Activated CD4-positive, alpha-beta T cell treated with anti-CD3 and anti-CD28 coated beads for 48 hours (primary cell): ENCODE measurements at places on chromosomes 11 and 22.

GRCh38 chr22:39388261-39389011, 11.1 kb upstream of the TAB1 start:
- peak; percentile 78 for DNase-seq

GRCh38 chr11:44577231-44577830, 11.9 kb downstream of the CD82 start:
- DNase-seq = no peak

GRCh38 chr22:35894937-35895708, 133.5 kb downstream of the RBFOX2 start:
- no peak for DNase-seq

GRCh38 chr22:35634015-35634414, 14.2 kb upstream of the APOL6 start:
- no peak for DNase-seq

GRCh38 chr22:26527167-26527566, 14.9 kb upstream of the TFIP11 start:
- no peak for DNase-seq

GRCh38 chr11:43010042-43010441, 301.8 kb upstream of the API5 start:
- no peak for DNase-seq

DNA sequence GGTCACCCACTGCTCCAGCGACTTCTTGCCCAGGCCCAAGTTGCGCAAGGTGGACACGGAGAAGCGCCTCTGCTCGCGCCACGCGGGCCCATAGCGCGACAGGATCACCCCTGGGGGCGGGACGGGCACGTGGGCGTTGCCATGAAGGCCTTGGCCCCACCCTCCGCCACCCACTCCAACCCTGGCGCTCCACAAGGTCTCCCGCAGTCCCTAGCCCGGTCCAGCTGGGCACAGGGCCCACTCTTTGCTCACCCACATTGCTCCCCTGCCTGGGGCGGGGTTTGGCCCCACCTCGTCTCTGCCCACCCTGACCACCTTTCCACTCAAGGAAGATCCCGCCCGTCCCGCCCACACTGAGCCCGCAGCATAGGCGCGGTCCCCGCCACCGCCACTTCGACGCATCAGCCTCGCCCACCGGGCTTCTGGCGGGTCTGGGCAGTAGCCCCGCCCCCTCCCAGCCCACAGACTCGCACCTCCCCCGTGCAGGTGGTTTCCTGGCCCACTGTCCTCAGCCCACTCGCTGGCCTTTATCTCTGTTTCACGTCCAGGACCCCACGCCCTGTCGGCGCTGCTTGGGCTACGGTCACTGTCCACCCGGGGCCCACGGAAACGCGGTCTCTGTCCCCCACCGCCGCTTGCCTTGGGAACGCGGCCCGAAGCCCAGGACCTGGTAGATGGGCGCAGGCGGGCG, 12.3 kb upstream of the CYP2D6 start:
- no peak for DNase-seq

GRCh38 chr11:60500276-60500910, 7.8 kb downstream of the MS4A12 start:
- no peak for DNase-seq

GRCh38 chr22:35314161-35314942, 14.7 kb downstream of the TOM1 start:
- peak; percentile 32 for DNase-seq

- no peak for DNase-seq
Measured at GRCh38 chr11:1041936-1042608, 5.6 kb upstream of the MUC6 start.

GRCh38 chr22:20232781-20233180, 35.3 kb downstream of the RTN4R start:
- DNase-seq = no peak

- DNase-seq = no peak
Measured at GRCh38 chr11:1224491-1225385, 1.9 kb downstream of the MUC5B start.

GRCh38 chr11:105592035-105592434, 17.8 kb upstream of the GRIA4 start:
- no peak for DNase-seq

GRCh38 chr11:12692229-12693075, 18.2 kb downstream of the TEAD1 start:
- no peak for DNase-seq

DNA sequence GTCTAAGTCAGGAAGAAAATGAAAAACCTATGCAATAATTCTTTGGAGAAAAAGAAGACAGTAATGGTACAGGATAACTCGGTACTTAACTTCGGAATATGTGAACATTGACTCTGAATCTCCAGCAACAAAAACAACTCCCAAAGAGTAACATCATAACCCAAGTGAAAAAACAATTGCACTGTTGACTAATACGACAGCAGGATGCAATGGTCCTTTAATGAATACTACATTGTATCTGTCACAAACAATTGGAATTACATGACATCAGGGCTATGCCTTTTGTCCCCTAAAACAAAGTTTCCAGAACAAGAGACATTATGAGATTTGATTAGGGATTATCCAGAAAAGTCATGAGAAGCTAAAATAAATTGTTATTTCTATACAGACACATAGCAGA, 1065.9 kb downstream of the LRRC4C start:
- no peak for DNase-seq

DNA sequence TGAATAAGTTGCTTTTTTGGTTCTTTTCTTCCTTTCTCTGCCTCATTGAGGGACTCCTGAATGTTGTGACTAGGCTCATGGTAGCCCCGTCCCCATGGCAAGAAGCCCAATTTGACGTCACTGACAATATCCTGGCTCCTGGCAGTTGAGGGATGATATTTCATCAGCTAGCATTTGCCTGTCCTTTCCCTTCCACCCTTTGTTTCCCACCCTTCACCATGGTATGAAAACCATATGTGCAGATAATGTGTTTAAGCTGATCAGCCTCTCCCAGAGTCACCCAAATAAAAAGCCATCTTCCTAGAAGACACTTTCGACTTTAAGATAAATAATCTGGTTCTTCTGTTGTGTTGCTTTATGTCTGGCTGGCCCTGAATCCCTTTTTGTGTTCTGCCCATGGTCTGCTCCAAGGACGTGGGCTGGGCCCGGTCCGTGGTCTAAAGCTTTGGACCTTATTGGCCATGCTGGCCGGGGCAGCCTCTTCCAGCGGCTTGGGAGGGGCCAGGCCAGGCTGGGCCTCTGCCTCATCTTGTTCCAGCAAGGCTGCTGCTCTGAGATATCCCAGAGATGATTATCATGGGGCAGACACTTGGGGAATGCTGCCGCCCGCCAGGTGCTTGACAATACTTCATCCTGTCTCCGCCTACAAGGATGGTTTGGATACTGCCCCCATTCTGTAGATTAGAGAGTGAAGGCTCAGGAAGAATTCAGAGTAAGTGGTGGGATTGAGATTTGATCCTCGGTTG, 5.1 kb downstream of the TSPAN18 start:
- no peak for DNase-seq

GRCh38 chr11:125618383-125618782, 6.6 kb upstream of the CHEK1 start:
- no peak for DNase-seq

- no peak for DNase-seq
Measured at GRCh38 chr22:19213001-19213400, 34.5 kb upstream of the SLC25A1 start.

DNA sequence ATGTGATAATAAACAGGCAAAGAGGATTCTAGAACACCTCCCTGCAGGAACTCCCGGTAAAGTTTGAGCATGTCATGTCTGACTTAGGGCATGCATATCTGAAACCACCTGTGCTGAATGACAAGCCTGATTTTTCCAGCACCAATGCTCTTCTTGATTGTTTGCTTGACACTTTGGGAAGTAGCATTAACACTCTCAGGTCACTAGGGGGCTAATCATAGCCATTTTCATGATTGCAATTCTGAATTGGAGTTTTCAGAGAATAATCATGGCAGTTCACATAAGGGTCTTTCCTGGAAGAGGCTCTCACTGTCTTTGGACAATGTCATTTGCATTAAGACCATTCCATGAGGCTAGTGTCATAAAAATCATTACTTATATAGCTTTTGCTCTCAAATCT, 234.4 kb upstream of the MTNR1B start:
- DNase-seq = no peak

- DNase-seq = no peak
Measured at GRCh38 chr11:116515664-116516184, 257.1 kb downstream of the BUD13 start.

DNA sequence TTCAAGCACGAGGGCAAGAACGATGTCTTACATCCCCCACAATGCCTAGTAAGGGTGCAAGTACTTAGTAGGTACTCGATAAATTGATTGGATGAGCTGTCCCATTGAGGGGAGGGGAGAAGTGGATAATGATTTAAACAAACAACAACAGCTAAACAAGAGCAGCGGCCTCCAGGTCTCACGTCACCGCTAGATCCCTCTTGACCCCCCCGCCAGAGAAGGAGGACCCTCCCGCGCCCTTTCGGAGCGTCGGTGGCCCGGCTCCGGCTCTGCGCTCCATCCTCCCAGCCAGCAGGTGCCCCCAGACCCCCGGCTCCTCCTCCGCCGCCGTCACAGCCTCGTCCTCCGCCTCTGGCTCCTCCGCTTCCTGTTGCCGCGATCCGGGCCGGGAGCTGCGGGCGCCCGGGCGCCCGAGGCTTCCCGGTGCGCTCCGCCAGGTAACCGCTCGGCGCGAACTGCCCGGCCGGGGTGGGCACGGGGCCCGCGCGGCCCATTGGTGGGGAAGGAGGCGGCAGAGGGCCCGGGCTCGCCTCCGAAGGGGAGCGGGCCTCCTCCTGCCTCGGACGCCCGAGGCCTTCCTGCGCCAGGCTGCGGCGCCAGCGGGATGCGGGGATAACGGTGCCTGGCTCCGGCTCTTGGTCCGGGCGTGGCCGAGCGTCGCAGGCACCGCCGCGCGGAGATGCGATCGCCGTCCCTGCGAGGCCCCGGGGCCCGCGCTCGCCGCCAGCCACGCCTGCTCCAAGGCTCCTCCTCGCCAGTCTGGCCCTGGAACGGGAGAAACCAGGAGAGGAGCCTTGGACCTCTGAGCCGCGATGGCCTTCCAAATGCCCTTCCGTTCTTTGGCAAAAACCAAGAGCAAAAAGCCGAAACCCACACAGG, at the start of gene TLCD5:
TSS of gene TLCD5 (plus strand) at position 368 of the 879 bp plus-strand sequence. CDS start 2,143 bp downstream, outside the sequence.
- peak; percentile 59 for DNase-seq

GRCh38 chr11:71129624-71130023, 122.8 kb downstream of the SHANK2 start:
- DNase-seq = no peak

GRCh38 chr11:128544471-128545051, 42.8 kb downstream of the ETS1 start:
- peak; percentile 19 for DNase-seq

GRCh38 chr11:91563176-91563575, 661.4 kb upstream of the FAT3 start:
- DNase-seq = no peak

DNA sequence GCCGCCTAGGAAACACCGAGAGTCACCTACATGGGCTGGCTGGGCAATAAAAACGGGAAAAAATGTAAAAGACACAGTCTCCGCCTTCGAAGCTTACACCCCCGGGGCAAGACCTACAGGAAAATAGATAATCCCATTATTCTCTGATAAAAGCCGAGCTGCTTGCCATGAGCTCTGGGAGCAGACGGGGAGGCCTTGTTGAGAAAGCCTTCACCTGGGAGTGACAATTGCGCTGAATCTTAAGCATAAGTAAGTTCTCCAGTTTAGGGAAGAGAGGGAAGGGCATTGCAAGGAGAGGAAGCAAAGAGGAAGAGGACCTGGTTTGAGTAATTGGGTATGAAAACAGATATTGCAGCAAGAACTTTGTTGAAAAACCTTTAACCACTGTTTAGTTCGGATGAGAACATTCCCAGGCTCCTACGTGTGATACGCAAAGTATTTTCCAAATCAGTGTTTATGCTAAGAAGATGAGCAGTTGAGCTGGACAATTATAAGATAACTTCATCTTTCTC, 813 bp upstream of the BTBD10 start:
- no peak for DNase-seq

- no peak for DNase-seq
Measured at GRCh38 chr11:64238999-64239398, 1.9 kb upstream of the FKBP2 start.

DNA sequence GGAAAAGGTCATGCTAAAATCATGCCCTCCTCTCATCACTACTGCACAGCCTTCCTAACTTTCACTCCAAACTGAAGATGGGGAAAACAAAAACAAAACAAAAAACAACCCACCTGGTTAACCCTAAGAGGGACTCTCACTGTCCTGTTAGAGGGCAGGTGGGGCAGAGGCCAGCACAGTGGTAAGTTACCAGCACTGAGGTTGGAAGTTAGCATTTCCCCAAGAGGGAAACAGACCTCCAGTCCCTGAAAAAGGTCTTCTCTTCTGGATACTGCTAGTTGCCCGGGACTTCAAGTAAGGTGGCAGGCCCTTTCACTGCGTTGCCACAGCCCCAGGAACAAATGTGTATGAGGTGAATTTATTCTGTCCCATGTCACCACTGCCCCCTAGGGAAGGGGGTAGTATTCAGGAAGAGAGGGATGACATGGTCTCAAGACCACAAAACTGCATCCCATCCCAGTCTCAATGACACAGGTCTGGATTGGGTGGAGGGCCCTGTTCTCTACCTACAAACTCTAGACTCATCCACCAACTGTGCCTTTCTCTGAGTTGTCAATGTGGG, 792 bp upstream of the ADAMTS8 start:
- DNase-seq = no peak

GRCh38 chr11:82959987-82960778, 58.6 kb downstream of the DDIAS start:
- DNase-seq = peak; percentile 24

- DNase-seq = no peak
Measured at GRCh38 chr11:2812371-2812991, 73.1 kb downstream of the CDKN1C start.

DNA sequence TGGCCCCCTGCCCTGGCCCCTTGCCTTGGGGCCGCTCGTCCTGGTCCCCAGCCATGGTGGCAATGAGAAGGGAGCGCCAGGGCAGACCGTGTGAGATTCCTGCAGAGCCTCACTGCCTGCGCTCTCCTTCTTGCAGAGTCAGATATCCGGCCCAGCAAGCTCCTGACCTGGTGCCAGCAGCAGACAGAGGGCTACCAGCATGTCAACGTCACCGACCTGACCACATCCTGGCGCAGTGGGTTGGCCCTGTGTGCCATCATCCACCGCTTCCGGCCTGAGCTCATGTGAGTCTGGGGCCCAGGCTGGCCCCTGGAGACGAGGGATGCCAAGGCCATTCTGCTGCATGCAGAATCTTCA, 114.1 kb downstream of the MICAL2 start:
- DNase-seq = peak; percentile 93

GRCh38 chr11:117658809-117659208, 138.2 kb downstream of the DSCAML1 start:
- DNase-seq = no peak

GRCh38 chr11:6418557-6419008, 311 bp downstream of the APBB1 start:
- peak; percentile 41 for DNase-seq

- no peak for DNase-seq
Measured at GRCh38 chr11:68430801-68431200, 29.8 kb upstream of the PPP6R3 start.

GRCh38 chr11:17230867-17231851, 23.4 kb upstream of the PIK3C2A start:
- peak; percentile 62 for DNase-seq
